Osteoblast (primary cell): ENCODE measurements at places on chromosomes 7 and 10. TPM values are rescaled to one million over a fixed set of nuclear protein-coding genes. Genes with fewer than 3 reads are reported as not detected.

Gene TAS2R3
- 1.4 and 3.2 TPM in 2 replicates for total RNA-seq

Gene EBLN1
- total RNA-seq = not detected in 2 replicates

Gene KCND2
- total RNA-seq = 6.5 and 9.4 TPM in 2 replicates

DNA sequence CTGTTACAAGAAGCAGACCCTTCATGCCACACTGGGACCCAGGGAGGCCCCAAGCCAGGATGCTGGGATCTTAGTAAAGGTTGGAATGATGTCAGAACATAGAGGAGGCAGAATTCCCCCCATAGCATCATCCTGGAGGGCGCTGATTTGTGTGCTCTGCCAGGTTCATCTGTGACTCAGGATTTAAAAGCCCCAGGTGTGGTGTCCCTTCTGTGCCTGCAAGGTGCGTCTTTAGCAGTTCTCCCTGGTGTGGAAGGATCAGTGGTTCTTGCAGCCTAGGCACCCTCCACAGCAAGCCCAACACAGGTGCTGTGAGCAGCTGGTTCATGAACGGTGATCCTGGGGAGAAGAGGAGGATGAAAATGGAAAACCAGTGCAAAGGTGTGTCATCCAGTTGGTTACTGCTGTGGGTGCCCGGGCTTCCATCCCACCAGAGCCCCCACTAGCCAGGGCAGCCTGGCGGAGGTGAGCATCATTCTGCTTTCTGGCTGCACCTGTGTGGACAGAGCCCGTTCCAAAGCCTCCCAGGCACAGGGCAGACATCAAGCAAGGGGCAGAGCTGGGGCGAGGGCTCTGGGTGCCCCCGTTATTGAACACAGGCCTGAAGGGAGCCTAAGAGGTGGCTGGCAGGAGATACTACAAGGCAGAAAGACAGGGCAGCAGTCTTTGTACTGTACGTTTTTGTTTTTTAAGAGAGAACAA is 49.5 kb downstream of the IKZF1 start:
- no peak for DNase-seq
- no peak overlapping the region for H3K4me3 ChIP-seq
- H3K36me3 ChIP-seq = no peaks in the 10 kb centered on the region

GRCh38 chr7:28329661-28330363 is 82.5 kb upstream of the CREB5 start:
- H3K4me3 ChIP-seq = no peak overlapping the region
- peaks cover 3% of the 10 kb centered on the region for H3K27me3 ChIP-seq
- no peak for DNase-seq
- H3K4me1 ChIP-seq = peaks cover 3% of the 10 kb centered on the region
- no peak overlapping the region for H3K27ac ChIP-seq

- peaks cover 12% of the 10 kb centered on the region for H3K4me1 ChIP-seq
- H3K4me3 ChIP-seq = no peak overlapping the region
- no peak for DNase-seq
- H3K27ac ChIP-seq = no peak overlapping the region
- peaks cover 7% of the 10 kb centered on the region for H3K27me3 ChIP-seq
Measured at GRCh38 chr7:139131601-139132041, 22.1 kb upstream of the ZC3HAV1 start.

GRCh38 chr7:151794508-151795167 is 82.3 kb downstream of the PRKAG2 start:
- DNase-seq = peak; percentile 94
- peaks cover 4% of the 10 kb centered on the region for H3K27me3 ChIP-seq
- no peaks in the 10 kb centered on the region for H3K36me3 ChIP-seq
- peaks cover 17% of the 10 kb centered on the region for H3K4me1 ChIP-seq
- peak overlapping the region; percentile 64 for H3K27ac ChIP-seq

- no peaks in the 10 kb centered on the region for H3K4me1 ChIP-seq
- no peaks in the 10 kb centered on the region for H3K27me3 ChIP-seq
- H3K36me3 ChIP-seq = no peaks in the 10 kb centered on the region
- no peak overlapping the region for H3K27ac ChIP-seq
Measured at GRCh38 chr7:15481132-15481531, 80.7 kb downstream of the AGMO start.
